ENCODE measurements at places on chromosomes 16 and 17.

DNA sequence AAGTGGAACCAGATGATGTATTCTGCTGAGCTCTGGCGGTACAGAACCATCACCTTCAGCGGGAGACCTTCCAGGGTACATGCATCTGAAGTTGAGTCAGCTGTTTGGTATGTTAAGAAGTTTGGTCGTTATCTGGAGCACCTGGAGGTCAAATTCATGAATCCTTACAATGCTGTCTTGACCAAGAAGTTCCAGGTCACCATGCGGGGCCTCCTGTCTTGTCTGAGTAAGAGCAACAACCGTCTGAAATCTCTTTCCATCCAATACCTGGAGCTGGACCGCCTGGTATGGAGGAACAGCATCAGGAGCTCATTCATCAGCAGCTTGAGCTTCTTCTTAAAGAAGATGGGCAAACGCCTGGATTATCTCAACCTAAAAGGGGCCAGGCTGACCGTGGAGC lies 4.0 kb downstream of the FBXO39 start:
- DNase-seq = no peak

DNA sequence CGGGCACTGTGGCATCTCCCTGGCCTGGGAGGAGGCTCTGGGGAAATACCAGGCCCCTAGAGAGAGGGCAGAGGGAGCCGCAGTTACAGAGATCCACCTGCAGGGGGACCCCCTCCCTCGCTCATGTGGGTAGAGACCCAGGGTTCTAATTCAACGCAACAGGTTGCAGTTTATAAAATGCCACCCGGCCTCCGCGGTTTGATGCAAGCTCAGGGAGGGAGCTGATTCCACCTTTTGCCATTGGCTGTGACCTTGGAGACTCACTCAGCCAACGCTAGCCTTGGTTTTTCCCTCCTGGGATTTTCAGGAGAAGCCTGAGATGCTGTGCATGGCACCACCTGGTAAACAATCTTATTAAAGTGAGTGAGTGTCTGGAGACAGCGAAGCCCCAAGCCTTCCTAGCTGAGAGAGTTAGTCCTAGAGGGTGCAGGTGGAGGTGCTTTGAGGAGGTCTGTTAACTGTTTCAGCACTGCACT lies 12.1 kb downstream of the TTLL6 start:
- peak; percentile 75 for DNase-seq

- DNase-seq = no peak
These were observed 157.1 kb downstream of the CMIP start for GRCh38 chr16:81601601-81602255.

- DNase-seq = no peak
These were observed 61.7 kb downstream of the KCNJ2 start for GRCh38 chr17:70230850-70231640.

- DNase-seq = peak; percentile 81
These were observed 33.9 kb downstream of the DCUN1D3 start for GRCh38 chr16:20866145-20866772.

- DNase-seq = no peak
These were observed 23.3 kb downstream of the CNP start for GRCh38 chr17:41989702-41990419.

DNA sequence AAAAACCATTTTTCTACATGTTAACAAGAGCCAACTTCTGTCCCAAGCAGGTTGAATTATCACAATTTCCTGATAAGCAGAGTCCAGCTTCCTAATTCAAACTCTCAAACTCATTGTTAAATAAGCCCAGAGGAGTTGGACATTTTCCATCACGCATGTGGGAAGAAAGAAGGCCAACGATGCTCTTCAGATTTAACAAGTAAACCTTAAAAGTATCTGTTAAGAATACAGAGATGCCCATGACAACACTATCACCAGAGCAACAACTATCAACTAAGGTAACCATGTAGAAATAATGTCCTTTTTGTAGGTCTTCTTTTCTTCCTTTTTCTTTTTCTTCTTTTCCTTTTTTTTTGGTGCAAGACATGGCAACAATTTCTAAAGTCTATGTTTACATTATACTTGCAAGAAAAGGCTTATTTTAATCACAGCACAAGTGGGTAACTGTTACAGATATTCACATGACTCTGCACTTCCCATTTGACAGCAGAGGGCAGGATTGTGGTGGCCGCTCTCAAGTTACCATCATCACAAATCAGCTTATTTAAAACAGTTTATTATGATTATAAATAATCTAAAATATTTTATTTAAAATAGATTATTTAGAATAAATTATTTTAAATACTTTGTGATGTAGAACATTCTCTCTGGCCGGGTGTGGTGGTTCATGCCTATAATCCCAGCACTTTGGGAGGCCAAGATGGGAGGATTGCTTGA lies 35.7 kb upstream of the DHRS7B start:
- no peak for DNase-seq
